ENCODE measurements at places on chromosomes 2 and 18. TPM values are rescaled to one million over a fixed set of nuclear protein-coding genes. Genes with fewer than 3 reads are reported as not detected.

GRCh38 chr2:151575338-151575737, 158.9 kb downstream of the NEB start:
- no peak overlapping the region for H3K27ac ChIP-seq
- no peak for DNase-seq
- H3K4me3 ChIP-seq, result no peak overlapping the region
- no peaks in the 10 kb centered on the region for H3K27me3 ChIP-seq
- H3K4me1 ChIP-seq, result no peaks in the 10 kb centered on the region
- no peaks in the 10 kb centered on the region for H3K36me3 ChIP-seq

DNA sequence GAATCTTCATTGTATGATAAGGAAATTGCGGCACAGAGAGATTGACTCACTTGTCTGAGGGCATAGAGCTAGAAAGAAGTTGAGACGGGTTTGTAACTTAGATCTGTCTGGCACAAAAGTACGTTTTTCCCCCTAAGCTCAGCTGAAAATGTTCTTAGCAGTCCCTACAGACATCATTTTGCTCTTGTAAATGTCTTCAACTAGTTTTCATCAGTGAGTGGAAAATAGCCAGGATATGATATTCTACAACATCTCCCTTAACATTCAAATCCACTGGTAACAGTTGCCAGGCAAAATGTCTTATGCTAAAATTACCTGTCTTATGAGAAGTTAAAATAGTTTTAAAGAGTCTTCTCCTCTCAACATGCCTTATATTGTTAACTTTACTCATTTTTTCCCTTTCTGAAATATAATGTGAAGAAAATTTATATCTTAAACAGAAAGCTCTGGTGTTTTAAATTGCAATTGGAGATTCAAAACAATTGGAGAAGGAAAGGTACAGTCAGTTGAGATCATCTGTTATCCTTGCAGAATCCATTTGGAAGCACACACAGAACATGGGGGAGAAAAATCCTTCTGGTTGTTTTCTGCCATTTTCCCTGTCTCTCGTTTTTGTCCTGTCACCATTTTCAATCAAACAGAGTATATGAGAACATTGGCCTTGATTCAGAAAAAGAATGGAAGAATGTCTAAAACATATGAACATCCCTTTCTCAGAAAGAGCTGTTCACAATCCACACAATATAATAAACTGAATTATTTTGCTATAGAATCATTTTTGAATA, 255.0 kb downstream of the TRIB2 start:
- H3K27me3 ChIP-seq, result no peaks in the 10 kb centered on the region
- no peak overlapping the region for H3K4me3 ChIP-seq
- H3K27ac ChIP-seq, result no peak overlapping the region
- DNase-seq, result no peak

SCYGR4 gene
- not detected for total RNA-seq

SMAD2 gene
- 48.8 TPM for total RNA-seq

DNA sequence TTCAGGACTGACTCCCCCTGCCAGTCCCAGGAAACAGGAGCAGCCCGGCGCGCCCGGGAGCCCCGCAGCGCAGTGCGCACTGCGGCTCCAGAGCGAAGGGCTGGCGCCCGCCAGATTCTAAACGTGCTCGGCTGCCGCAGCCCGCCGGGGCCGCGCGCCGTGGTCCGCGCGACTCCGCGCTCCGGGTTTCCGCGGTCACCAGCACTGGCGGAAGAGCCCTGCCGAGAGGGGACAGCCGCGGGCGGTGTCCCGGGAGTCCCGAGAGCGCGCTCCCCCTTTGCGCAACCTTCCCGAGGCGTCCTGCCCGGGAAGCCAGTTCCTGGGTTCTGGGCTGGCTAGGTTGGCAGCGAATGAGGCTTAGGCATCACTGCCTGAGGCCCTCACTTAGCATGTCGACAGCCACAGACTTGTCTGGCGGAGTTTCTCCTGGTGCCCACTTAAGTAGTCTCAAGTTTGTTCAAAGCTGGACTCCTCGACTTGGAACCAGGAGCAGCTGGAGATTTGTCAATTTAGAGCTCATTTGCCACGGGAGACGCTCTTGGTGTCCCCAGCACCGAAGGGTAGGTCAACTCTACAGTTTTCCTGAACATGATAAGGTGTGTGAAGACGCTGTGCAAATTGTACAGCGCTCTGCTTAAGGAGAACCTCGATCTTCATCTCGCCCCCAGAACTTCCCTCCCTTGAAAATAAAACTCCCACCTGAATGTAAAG, 1.5 kb upstream of the VSNL1 start:
- no peaks in the 10 kb centered on the region for H3K36me3 ChIP-seq
- no peaks in the 10 kb centered on the region for H3K4me1 ChIP-seq
- H3K27ac ChIP-seq, result peak overlapping the region; percentile 63

C2orf66 gene
- total RNA-seq, result not detected

SERPINB11 gene
- total RNA-seq, result not detected

DNA sequence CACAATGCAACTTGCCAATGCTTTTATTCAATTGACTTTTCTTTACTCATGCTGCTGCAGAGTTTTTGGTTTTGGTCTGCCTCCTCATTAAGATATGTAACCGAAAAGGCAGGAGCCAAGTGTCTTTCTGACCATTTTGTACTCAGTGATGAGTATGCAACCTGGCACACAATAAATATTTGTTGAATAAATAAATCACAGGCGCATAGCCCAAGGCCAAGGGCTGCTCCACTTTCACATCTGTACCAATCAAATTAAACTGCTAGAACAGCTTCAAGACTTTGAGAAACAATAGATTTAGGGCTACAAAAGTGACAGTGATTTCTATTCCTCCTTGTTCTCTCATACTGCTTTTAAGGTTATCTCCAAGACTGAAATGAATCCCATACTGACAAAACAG, 828.2 kb downstream of the RNF144A start:
- no peaks in the 10 kb centered on the region for H3K36me3 ChIP-seq
- no peaks in the 10 kb centered on the region for H3K27me3 ChIP-seq
- no peak overlapping the region for H3K27ac ChIP-seq
- H3K4me1 ChIP-seq, result no peaks in the 10 kb centered on the region

GRCh38 chr18:71107244-71107643, 818.4 kb downstream of the SOCS6 start:
- H3K27me3 ChIP-seq, result no peaks in the 10 kb centered on the region
- no peaks in the 10 kb centered on the region for H3K36me3 ChIP-seq
- no peak overlapping the region for H3K4me3 ChIP-seq
- peaks cover 13% of the 10 kb centered on the region for H3K4me1 ChIP-seq

CYTIP gene
- total RNA-seq, result 8.4 TPM

DNA sequence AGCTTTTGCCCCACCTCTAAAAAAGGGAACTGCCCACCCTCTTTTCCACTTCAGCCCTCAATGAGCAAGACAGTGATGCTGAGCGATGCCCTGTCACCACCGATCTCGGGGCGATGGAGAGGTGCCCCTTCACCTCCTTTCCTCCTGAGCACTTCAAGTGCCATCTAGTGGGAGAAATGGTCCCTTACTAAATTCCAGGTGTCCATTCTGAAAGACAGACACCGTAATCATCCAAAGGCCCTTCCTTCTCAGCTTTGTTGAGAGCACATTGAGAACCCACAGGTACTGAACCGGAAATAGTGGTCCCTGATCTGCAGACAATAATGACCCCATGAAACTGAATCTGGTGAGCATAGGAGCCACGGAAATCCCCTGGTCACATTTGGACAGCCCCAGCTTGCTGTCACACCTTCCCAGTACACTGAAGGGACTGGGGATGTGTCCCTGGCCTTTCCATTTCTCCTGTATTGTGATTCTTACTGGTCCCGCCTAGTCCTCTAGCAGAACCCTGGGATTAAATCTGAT, 38.5 kb downstream of the KCTD18 start:
- peak overlapping the region; percentile 72 for H3K27ac ChIP-seq
- peaks cover 59% of the 10 kb centered on the region for H3K36me3 ChIP-seq
- H3K4me1 ChIP-seq, result peaks cover 49% of the 10 kb centered on the region
- DNase-seq, result no peak
- no peak overlapping the region for H3K4me3 ChIP-seq

DNA sequence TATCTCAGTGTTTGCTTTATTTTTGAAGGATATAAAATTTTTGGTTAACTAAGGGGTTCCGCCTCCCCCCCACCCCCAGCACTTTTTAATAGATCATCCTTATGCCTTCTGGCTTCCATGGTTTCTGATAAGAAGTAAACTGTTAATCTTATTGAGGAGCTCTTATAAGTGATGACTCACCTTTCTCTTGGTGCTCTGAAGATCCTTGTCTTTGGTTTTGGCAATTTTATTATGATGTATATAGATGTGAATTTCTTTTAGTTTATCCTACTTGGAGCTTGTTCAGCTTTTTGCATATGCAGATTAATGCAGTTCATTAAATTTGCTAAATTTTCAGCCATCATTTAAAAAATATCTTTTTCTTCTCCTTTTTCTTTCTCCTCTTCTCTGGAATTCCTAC, 91.7 kb upstream of the CTAGE1 start:
- no peaks in the 10 kb centered on the region for H3K27me3 ChIP-seq
- H3K4me1 ChIP-seq, result no peaks in the 10 kb centered on the region
- DNase-seq, result no peak
- H3K36me3 ChIP-seq, result no peaks in the 10 kb centered on the region

NR4A2 gene
- 19.5 TPM for total RNA-seq

DSG1 gene
- total RNA-seq, result not detected

DGUOK gene
- 36.9 TPM for total RNA-seq

GRCh38 chr2:163157411-163157810, 318.8 kb upstream of the KCNH7 start:
- H3K27me3 ChIP-seq, result no peaks in the 10 kb centered on the region
- DNase-seq, result no peak

- DNase-seq, result no peak
- H3K4me3 ChIP-seq, result no peak overlapping the region
- H3K4me1 ChIP-seq, result no peaks in the 10 kb centered on the region
- H3K27ac ChIP-seq, result no peak overlapping the region
- H3K27me3 ChIP-seq, result no peaks in the 10 kb centered on the region
- H3K36me3 ChIP-seq, result no peaks in the 10 kb centered on the region
Observed at GRCh38 chr2:149080099-149080498, 41.6 kb downstream of the LYPD6B start.

DNA sequence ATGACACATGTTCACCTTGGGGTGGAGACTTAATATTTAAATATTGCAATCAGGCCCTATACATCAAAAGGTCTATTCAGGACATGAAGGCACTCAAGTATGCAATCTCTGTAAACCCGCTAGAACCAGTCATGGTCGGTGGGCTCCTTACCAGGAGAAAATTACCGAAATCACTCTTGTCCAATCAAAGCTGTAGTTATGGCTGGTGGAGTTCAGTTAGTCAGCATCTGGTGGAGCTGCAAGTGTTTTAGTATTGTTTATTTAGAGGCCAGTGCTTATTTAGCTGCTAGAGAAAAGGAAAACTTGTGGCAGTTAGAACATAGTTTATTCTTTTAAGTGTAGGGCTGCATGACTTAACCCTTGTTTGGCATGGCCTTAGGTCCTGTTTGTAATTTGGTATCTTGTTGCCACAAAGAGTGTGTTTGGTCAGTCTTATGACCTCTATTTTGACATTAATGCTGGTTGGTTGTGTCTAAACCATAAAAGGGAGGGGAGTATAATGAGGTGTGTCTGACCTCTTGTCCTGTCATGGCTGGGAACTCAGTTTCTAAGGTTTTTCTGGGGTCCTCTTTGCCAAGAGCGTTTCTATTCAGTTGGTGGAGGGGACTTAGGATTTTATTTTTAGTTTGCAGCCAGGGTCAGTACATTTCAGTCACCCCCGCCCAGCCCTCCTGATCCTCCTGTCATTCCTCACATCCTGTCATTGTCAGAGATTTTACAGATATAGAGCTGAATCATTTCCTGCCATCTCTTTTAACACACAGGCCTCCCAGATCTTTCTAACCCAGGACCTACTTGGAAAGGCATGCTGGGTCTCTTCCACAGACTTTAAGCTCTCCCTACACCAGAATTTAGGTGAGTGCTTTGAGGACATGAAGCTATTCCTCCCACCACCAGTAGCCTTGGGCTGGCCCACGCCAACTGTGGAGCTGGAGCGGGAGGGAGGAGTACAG, 108.1 kb downstream of the XRCC5 start:
- H3K4me3 ChIP-seq, result no peak overlapping the region
- no peaks in the 10 kb centered on the region for H3K27me3 ChIP-seq
- H3K36me3 ChIP-seq, result no peaks in the 10 kb centered on the region
- H3K27ac ChIP-seq, result no peak overlapping the region

DNA sequence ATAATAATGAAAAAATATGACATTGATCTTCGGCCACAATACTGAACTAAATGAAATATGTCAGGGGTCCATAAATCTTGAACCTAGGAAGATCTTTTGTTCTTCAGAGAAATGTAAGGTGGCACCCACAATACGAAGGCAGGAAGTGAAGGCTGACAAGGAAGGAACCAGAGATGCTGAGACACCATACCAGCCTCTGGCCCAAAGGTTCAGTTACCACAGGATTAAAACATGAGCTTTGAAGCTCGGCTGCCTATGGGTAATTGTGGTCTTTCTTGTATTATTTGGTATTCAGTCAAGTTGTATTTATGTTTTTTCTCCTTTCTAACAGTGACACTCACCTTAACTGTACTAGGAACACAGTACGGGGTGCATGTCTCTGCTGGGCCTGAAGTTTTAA, 448.8 kb upstream of the SETBP1 start:
- H3K27ac ChIP-seq, result no peak overlapping the region
- DNase-seq, result no peak
- no peaks in the 10 kb centered on the region for H3K36me3 ChIP-seq
- H3K4me3 ChIP-seq, result no peak overlapping the region
- no peaks in the 10 kb centered on the region for H3K27me3 ChIP-seq

FOXI3 gene
- total RNA-seq, result not detected

- no peaks in the 10 kb centered on the region for H3K27me3 ChIP-seq
- peak overlapping the region; percentile 60 for H3K27ac ChIP-seq
- H3K36me3 ChIP-seq, result no peaks in the 10 kb centered on the region
- DNase-seq, result no peak
Observed at GRCh38 chr2:64214281-64215115, 70.3 kb upstream of the PELI1 start.

GRCh38 chr2:223621901-223622300, 19.7 kb upstream of the SCG2 start:
- H3K36me3 ChIP-seq, result no peaks in the 10 kb centered on the region
- DNase-seq, result no peak
- H3K27ac ChIP-seq, result no peak overlapping the region
- H3K27me3 ChIP-seq, result no peaks in the 10 kb centered on the region
- no peaks in the 10 kb centered on the region for H3K4me1 ChIP-seq

SERPINB4 gene
- total RNA-seq, result not detected
